ENCODE measurements at places on chromosomes 5 and 9.
A peak's percentile ranks its signal among the peaks of the same experiment; 100 is the strongest.

DNA sequence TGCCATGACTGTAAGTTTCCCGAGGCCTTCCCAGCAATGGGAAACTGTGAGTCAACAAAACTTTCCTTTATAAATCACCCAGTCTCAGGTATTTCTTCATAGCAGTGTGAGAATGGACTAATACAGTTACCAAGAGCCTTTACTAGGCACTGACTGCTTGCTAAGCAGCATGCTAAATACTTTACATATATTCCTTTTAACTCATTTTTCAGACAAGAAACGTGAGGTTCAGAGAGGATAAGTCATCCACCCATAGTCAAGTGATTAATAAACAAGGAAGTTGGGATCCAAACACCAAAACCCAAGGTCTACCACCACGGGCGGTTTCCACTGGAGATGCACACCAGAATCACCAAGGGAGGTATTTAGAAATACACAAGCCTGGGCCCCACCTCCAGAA lies 50.8 kb downstream of the GABBR2 start:
- DNase-seq: no peak

GRCh38 chr5:74589204-74590056 lies 51.1 kb downstream of the ENC1 start:
- no peak for DNase-seq

- no peak for DNase-seq
Observed at GRCh38 chr9:37017546-37017945, 16.5 kb downstream of the PAX5 start.

- DNase-seq: no peak
Observed at GRCh38 chr5:174916227-174916626, 191.8 kb downstream of the MSX2 start.

DNA sequence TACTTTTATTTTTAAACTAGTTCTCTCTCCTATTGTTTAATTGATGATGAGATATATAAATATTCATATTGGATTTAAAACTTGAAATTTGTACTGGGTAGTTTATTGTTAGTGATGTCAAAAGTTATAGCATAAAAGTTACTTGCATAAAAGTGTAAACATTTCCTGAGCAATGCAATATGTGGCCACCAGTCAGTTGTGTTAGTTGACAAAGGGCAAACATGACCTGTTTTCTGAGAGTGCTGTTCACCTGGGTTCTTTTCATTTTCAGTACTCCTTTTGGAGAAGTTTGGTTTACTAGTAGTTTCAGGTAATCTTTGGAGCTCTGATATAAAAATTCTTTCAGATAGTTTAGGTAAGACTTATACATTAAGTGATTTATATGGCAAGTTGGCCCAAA lies 69.4 kb downstream of the COMMD10 start:
- DNase-seq: no peak

DNA sequence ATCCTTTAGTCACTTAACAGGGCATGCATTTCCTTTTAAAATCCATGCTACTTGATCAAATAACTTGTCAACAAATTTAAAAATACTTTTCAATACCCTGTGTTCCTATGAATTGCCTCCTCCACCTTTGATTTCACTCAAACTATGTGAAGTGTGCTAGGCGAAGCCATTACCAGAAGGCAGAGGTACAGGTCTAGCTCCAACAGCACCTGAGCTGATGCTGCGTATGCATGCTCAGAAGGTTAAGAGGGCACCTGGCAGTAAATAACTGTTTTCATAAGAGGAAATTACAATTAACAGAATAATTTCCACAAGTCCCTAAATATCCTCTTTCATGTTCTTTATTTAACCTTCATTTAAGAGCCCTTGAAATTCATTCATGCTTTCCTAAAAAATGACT lies 251.8 kb downstream of the EFNA5 start:
- no peak for DNase-seq

- DNase-seq: no peak
Observed at GRCh38 chr5:120692325-120692724, 228.2 kb downstream of the PRR16 start.

GRCh38 chr5:117246424-117246823 lies 671.8 kb upstream of the SEMA6A start:
- no peak for DNase-seq

GRCh38 chr5:69129413-69129812 lies 35.6 kb downstream of the SLC30A5 start:
- DNase-seq: no peak

GRCh38 chr5:143119291-143119769 lies 284.2 kb downstream of the NR3C1 start:
- DNase-seq: no peak

GRCh38 chr5:145854651-145855258 lies 18.1 kb downstream of the GRXCR2 start:
- no peak for DNase-seq

- no peak for DNase-seq
Observed at GRCh38 chr9:12666813-12667212, 26.4 kb upstream of the TYRP1 start.

GRCh38 chr9:101399643-101399970 lies 956 bp downstream of the ZNF189 start:
- DNase-seq: no peak

- DNase-seq: no peak
Observed at GRCh38 chr9:16138561-16139491, 586.0 kb downstream of the CCDC171 start.

- no peak for DNase-seq
Observed at GRCh38 chr5:37015795-37016666, 139.5 kb downstream of the NIPBL start.

DNA sequence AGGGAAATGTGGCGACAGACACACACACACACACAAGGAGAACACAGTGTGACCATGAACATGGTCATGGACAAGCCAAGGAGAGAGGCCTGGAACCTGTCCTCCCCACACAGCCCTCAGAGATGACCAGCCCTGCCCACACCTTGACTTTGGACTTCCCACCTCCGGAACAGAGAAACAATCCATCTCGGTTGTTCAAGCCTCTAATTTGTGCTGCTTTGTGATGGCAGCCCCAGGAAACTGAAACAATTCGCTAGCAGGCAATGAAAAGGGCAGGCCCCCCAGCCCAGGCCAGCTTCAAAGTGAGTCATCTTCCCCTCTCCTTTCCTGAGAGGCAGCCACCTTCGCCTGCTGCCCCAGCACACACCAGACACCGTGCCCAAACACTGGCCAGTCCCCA lies 47.7 kb downstream of the NSUN2 start:
- DNase-seq: no peak

- peak; percentile 80 for DNase-seq
Observed at GRCh38 chr9:135500525-135501260, at the start of gene MRPS2. Gene MRPS2 (plus strand): TSS chr9:135500682. CDS start chr9:135500711, 29 bp downstream.

- no peak for DNase-seq
Observed at GRCh38 chr9:120368799-120369198, 211.2 kb downstream of the CDK5RAP2 start.

GRCh38 chr5:54621709-54622108 lies 104.2 kb downstream of the SNX18 start:
- no peak for DNase-seq

DNA sequence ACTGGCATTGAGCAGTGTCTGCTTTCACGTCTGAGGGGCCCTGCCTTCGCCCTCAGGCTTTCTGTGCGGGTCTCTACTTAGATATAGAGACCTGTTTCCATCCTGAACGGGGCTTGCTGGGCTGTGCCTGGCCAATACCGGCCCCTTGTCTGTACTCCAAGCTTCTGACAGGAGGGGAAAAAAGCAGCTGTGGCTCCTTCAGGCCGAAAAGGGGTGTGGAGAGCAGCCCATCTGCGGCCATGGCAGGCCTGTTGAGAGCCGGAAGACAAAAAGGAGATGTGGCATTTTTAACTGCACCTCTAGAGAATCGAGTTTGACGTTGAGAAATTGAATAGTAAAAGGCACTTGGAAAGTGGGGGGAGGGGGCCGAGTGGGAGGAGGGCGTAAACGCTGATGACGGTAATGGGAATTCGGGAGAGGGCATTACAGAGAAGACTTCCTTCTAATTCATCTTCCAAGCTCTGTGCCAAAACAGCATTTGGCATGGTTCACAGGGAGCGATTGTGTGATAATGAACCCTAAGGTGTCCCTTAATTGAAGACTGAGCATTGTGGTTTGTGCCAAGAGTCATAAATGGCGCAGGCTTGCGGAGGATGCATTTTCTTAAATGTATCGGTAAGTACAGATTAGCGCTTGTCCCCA lies 25.1 kb upstream of the PRDM12 start:
- DNase-seq: no peak

- no peak for DNase-seq
Observed at GRCh38 chr9:124698265-124698664, 72.8 kb downstream of the NR6A1 start.

GRCh38 chr9:99181621-99182020 lies 40.1 kb downstream of the ALG2 start:
- DNase-seq: no peak

DNA sequence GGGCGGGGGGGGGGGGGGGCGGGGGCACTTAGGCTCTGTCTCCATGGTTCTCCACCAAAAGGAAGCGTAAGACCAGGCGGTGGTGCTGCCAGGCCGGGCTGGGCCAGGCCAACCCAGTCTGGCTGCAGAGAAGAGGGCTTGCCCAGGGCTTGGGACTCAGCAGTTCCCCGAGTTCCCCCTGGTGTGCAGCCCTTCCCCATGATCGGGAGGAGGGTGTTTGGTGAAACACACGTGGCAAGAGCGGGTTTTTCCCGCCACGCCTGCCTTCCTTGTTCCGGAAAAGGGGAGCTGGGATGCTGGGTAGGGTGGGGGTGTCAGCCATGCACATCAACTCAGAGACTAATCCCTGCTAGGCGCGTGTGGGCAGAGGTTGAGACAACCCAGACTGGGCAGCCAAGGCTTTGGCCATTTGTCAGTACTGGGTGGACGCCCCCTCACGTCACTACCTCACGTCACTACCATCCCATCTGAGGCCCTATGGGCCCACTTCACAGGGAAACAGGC lies 32.9 kb downstream of the PRRX2 start:
- no peak for DNase-seq

DNA sequence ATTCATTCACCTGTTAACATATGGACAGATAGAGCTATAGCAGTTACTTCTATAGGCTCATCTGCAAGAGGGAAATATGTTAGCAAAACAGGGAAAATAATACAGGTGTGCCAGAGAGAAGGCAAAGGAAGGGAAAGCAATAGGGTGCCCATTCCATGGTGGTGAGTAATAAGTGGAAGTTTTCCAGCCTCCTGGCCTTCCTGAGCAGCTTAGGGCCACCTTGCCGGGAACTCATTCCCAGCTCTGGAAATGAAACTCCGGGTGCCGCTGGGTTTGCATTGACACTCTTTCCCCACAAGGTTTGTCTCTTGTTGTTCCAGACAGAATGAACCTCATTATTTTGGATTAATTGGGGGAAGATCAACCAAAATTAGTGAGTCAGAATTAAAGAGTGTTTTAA lies 58.4 kb downstream of the SLC1A3 start:
- no peak for DNase-seq
